Upper lobe of right lung (tissue), 1 donor: ENCODE measurements at places on chromosomes 11 and 22. TPM values are rescaled to one million over a fixed set of nuclear protein-coding genes. Genes with fewer than 3 reads are reported as not detected.

GRCh38 chr11:81359476-81359875 is 1374.2 kb downstream of the FAM181B start:
- H3K4me1 ChIP-seq = no peaks in the 10 kb centered on the region
- H3K4me3 ChIP-seq = no peak overlapping the region
- no peak overlapping the region for H3K27ac ChIP-seq
- no peak for DNase-seq
- no peaks in the 10 kb centered on the region for H3K36me3 ChIP-seq

DNA sequence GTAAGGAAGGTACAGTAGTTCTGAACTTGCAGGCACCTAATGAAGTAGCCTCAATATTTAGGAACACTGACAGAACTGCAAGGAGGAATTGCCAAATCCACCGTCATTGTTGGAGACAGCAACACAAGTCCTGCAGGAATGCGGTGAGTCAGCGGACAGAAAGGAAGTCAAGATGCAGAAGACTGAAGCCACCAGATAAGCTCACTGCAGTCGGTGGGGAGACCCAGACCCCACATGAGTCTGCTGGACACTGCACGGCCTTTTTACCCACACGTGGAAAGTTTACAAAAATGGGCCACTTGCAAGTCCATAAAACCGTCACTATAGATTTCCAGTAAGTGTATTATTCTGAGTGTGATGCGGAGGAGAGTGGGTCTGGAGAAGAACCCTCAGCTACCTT is 1471.6 kb downstream of the TBC1D22A start:
- H3K4me1 ChIP-seq = no peaks in the 10 kb centered on the region
- DNase-seq = no peak
- H3K27ac ChIP-seq = no peak overlapping the region
- no peaks in the 10 kb centered on the region for H3K27me3 ChIP-seq
- H3K36me3 ChIP-seq = no peaks in the 10 kb centered on the region

DNA sequence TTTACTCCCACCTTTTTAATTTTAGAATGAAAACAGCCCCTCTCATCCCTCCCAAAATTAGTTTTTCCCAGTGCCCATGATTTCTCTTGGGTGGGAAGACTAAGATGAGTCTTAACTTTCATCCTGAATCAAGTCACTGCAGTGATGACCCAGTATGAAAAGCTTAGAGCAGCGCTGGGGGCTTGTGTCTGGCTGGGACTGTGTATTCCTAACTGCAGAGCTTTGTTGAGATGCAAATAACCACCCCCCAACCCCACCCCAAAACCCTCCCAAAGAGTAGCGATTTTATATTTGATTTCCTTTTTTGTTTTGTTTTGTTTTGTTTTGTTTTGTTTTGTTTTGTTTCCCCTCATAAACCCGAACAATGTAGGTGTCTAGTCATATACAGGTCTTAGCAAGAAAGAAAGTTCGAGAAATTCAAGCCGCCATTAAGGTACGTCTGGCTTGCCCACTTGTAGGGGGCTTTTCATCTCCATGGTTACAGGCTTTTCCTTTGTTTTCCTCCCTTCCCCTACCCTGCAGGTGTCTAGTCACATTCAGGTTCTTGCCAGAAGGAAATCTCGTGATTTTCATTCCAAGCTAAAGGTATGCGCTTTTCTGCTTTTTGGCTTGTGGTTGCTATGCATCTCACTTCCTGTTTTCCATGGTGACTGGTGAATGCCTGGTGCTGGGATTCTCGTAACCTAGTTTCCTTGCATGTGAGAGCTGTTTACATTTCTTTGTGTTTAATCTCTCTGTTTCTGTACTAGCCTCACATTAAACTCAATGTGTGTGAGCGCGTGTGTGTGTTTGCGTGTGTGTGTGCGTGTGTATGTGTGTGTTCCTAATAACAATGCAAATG is 144.6 kb upstream of the RASSF10 start:
- H3K4me1 ChIP-seq = no peaks in the 10 kb centered on the region
- H3K27ac ChIP-seq = no peak overlapping the region
- DNase-seq = no peak

NXPE1 gene
- total RNA-seq = not detected
